Amygdala (tissue), 56 donors: ENCODE measurements at places on chromosomes 6 and 20.

DNA sequence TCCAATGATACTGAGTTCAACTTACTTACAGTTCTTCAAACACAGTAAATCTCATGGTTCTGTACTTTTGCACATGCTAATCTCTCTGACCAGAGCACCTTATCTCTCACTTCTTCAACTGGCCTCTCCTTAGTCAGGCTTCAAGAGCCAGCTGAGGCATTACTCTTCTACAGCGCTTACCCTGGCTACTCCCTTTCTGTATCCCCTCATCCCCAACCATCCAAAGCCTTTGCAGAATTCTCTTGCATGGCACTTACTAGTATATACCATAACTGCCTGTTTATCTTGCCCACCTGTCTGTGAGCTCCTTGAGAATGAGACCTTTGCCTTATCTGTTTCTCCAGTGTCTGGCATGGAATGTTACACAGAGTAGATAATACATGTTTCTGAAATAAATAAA, 49.2 kb downstream of the SESN1 start:
- DNase-seq = no peak

GRCh38 chr6:28357036-28357435, 7.3 kb downstream of the ZKSCAN3 start:
- peak; percentile 22 for DNase-seq

- no peak for DNase-seq
Observed at GRCh38 chr6:110181131-110182030, 1.2 kb downstream of the CDC40 start.

GRCh38 chr20:63382551-63383300, 21.6 kb upstream of the CHRNA4 start:
- no peak for DNase-seq

GRCh38 chr6:95209074-95209473, 368.3 kb upstream of the MANEA start:
- no peak for DNase-seq

GRCh38 chr6:97775012-97775411, 492.0 kb upstream of the MMS22L start:
- no peak for DNase-seq

DNA sequence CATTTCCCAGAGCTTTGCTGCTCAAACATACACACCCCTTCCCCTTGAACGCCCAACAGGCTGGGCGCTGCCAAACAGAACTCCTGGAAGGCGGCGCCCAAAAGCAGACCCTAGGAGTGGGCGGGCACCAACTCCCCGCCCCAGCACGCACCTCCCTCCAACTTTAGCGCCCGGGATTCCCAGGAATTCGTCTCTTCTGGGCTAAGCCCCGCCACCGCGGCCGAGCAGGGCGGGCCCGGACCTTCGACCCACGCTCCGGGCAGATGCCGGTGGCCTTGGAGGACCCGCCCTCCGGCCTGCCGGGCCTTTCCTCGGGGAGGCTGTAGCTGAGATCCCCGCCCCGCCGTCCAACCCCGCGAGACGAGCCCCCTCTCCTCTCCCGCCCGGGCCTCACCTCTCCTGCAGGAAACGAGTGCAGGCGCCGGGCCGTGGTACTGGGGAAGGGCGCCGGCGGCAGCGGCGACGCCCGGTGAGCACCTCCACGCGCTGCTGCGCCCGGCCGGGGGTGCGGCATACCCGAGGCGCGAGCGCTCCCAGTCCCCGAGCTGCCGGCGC, 659 bp downstream of the MCUR1 start:
- DNase-seq = no peak

DNA sequence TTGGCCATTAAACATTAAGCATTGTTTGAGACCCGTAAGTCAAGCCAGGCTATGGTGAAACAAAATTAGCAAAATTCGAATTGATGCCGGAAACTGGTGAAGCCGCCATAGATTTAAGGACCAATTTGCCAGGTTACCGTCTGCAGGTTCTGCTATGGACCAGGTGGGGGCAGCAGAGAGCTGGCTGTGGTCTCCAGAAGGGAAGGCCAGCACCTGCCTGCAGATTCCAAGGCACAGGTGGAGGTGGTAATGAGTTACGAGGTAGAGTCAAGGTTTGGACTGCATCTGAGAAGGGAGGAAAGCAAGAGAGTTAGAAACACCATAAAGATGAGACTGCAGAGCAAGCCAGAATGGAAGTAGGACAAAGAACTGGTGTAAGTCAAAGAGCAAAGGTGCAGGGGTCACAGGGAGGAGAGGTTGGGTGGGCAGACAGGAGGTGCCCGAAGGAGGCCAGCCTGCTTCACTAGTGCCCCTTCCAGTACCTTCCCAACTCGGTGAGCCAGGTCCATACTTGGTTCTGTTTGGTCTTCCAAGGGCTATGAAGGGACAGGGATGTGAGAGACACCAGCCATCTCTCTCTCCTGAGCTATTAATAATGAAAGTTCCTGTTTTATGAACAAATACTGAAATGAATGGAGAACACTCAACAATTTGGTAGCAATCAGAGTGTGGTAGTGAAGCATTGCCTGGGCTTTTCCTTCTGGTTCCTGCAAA, 131.6 kb upstream of the ESR1 start:
- no peak for DNase-seq

DNA sequence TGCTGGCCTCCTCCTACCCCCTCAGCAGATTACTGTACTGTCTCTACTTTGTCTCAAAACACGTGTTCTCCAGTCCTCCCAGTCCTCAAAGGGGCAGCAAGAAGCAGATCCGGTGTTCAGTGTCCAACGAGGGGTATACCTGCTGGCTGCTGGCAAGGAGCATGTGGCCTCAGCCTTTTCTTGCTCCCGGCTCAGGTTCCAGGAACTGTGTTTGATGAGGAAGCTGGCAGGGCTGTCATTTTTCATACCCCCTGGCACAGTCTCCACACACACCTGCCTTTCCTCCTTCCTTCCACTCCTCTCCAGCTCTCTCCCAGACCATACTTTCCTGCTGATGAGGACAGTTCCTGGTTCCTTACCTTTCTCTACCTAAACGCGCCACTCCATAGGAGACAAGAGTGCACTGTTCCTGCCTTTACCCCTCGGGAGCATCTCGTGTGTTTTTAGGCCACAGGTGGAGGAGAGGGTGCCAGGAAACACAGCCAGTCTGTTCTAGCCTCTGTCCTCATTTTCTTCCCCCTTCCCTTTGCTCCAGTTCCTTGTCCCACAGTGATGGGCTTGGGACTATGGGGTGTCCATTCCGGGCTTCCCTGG, 77.2 kb downstream of the SSR1 start:
- no peak for DNase-seq

GRCh38 chr6:29676981-29677601, 3.9 kb downstream of the ZFP57 start:
- no peak for DNase-seq

GRCh38 chr6:54981276-54981609, 134.7 kb downstream of the FAM83B start:
- no peak for DNase-seq

GRCh38 chr6:52303178-52303577, 18.6 kb upstream of the MCM3 start:
- no peak for DNase-seq

DNA sequence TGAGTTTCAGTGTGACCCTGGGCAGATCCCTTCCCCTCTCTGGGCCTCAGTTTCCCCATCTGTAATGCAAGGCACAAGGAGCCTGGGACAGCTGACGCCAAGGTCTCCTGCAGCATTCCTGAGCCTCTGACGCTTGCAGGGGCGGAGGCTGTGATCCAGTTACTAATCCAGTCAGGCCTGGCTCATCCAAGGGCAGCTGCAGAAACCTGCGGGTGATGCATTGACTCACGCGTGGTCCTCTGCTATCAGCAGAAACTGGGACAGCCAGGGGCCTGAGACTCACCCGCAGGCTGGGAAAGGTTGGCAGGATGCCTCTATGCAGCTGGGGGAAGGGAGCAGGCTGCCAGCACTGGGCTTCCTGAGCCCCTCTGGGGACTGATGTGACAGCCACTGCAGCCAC, 65.0 kb upstream of the SIRPA start:
- DNase-seq = peak; percentile 47

DNA sequence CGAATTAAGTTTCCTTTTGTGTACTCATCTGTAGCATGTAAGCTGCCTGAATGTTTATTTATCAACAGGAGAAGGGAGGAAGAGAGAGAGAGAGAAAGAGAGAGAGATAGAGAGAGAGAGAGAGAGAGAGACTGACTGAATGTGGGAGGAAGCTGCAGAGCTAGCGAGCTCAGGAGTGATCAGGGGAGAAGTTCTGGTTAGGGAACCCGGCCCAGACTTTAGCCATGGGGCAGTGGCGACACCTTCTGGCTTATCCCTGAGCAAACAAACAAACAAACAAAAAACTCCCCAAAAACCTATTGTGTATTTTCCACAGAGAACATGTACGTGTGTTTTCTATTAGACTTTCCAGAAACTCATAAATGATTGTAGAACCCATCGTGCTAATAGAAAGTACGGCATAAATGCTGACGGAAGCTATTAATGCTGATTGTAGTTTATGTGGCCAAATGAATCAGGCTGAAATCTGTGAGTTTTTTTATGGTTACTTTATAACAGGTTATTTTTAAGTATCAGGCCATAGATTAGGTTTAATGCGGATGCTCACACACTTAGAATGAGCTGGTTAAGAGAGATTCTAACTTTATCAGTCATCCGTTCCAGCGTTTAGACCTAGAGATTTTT, 92.8 kb downstream of the CLIC5 start:
- peak; percentile 0 for DNase-seq

DNA sequence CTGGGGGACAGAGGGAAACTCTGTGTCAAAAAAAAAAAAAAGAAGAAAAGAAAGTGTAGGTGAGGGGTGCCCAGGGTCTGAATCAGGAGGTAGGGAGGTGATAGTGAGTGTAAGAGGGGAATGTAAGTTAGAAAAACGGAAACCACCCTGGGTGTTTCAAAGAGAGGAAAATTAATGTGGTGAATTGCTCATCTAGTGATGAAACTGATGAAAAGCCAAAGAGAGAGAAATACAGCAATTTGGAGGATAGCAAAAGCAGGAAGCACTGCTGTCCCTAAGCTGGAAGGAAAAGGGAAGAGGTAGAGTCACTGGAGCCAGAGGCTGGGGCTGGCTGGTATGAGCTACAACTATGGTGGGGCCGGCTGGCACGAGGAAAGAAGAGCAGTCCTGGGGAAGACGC, 85.0 kb upstream of the CEP85L start:
- DNase-seq = no peak

GRCh38 chr6:160104821-160105517, 16.6 kb upstream of the SLC22A1 start:
- no peak for DNase-seq

- DNase-seq = no peak
Observed at GRCh38 chr20:24615353-24615752, 145.9 kb downstream of the SYNDIG1 start.

DNA sequence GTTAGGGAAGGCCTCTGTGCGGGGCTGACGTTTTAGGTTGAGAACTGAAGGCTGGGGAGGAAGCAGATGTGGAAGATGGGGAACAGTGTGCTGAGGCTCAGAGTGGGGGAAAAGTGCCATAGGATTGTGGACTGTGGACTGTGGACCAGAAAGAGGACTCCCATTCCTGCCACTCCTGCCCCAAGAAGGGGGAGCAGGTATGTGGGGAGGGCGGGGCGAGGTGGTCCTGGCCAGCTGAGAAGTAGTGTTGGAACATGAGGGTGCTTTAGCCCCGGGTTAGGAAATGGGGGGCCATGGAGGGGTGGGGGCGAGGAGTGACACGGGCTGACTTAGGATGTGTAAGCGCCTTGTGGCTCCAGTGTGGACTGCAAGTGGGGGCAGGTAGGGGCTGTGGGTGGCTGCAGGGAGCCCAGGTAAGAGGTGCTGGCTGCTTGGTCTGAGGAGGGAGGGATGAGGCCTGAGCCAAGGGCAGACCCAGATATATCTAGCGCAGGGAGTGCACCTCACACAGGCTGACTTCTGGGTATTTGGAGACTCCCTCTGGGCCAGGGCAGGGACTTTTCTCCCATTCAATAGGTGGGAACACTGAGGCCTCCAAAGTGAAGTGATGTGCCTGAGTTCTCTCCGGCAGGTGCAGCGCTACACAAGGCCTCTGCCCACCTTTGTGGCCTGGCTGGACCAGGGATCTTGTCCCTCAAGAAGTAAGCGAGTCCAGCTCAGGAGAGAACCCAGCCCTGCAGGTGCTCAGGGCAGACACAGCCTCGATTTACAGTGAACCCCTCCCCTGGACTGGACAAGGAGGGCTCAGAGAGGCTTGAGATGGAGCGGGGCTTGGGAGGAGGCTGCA, 76.6 kb upstream of the TOX2 start:
- no peak for DNase-seq

- no peak for DNase-seq
Observed at GRCh38 chr6:106959985-106960384, 14.5 kb downstream of the CD24 start.

GRCh38 chr6:116545651-116546050, at the start of gene TRAPPC3L:
Gene TRAPPC3L (minus strand): TSS chr6:116545684. CDS start chr6:116545514, 170 bp downstream.
- no peak for DNase-seq

GRCh38 chr6:97712751-97713150, 429.7 kb upstream of the MMS22L start:
- no peak for DNase-seq

GRCh38 chr6:139115989-139116758, 18.7 kb upstream of the HECA start:
- no peak for DNase-seq

GRCh38 chr6:34196833-34197195, 39.9 kb upstream of the HMGA1 start:
- no peak for DNase-seq

GRCh38 chr6:119791736-119792135, 442.2 kb upstream of the MAN1A1 start:
- no peak for DNase-seq

- DNase-seq = no peak
Observed at GRCh38 chr6:13282393-13283069, 45.8 kb downstream of the TBC1D7 start.
